ENCODE measurements at places on chromosomes 4 and X.

DNA sequence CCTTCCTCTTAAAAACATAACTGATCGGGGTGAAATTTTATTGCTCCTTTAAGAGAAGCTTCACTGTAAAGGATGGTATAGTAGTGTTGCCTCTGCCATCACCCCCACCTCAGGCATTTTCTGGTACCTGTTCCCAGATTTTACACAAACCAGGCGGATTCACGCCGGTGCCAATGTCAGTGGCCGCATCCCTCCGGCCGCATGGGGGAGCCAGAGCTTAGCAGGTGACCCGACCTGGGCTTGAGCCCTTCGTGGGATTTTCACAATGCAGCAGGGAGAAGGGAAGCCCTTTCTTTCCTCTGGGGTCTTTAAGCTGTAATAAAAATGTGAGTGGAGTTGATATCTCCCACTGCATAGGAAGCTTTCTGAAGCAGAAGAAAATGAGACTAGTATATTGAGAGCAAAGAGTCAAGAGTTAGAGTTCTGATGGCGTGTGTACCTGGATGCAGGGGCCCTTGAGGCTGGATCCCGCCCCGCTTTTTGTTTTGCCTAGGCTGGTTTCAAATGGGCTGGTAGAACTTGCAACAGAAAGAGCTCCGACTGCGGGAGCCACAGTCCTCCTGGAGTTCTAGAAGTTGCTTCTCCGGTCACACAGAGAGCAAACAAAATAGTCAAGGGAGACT lies 59.4 kb downstream of the POLR2B start:
- peak; percentile 79 for DNase-seq
- no peak overlapping the region for H3K4me3 ChIP-seq

GRCh38 chr4:140176735-140177134 lies 22.8 kb upstream of the MAML3 start:
- no peaks in the 10 kb centered on the region for H3K27me3 ChIP-seq
- H3K4me1 ChIP-seq = peaks cover 12% of the 10 kb centered on the region
- H3K27ac ChIP-seq = no peak overlapping the region
- no peak overlapping the region for H3K4me3 ChIP-seq

- H3K4me1 ChIP-seq = no peaks in the 10 kb centered on the region
- H3K36me3 ChIP-seq = no peaks in the 10 kb centered on the region
- no peak overlapping the region for H3K4me3 ChIP-seq
- no peak overlapping the region for H3K27ac ChIP-seq
- H3K27me3 ChIP-seq = no peaks in the 10 kb centered on the region
These were observed 35.6 kb downstream of the LIMCH1 start for GRCh38 chr4:41573502-41574001.

- no peak for DNase-seq
- no peaks in the 10 kb centered on the region for H3K4me1 ChIP-seq
- H3K27ac ChIP-seq = no peak overlapping the region
- H3K27me3 ChIP-seq = no peaks in the 10 kb centered on the region
These were observed 46.1 kb upstream of the TLR2 start for GRCh38 chr4:153638011-153638410.

DNA sequence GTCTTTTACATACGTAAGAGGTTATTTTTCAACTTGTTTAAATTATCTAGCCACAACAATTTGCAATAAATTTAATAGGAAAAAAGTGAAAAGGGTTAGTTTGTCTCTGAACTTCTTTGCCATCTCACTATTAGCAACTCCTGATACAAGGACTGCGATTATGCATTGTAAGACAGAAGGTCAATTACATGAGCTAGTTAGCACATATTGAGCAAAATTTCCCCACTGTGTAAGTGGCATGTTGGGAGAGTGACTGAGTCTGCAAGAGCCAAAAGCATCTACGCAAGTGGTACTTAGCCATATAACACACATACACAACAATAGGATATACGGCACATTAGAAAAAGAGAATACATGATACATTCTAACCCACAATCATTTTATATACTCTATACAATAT lies 927.2 kb downstream of the STPG2 start:
- no peaks in the 10 kb centered on the region for H3K27me3 ChIP-seq
- no peak overlapping the region for H3K4me3 ChIP-seq
- H3K27ac ChIP-seq = no peak overlapping the region

- no peaks in the 10 kb centered on the region for H3K4me1 ChIP-seq
- H3K36me3 ChIP-seq = no peaks in the 10 kb centered on the region
- DNase-seq = no peak
- no peak overlapping the region for H3K27ac ChIP-seq
These were observed 30.8 kb upstream of the PLA2G12A start for GRCh38 chr4:109760682-109761081.

- DNase-seq = no peak
- H3K36me3 ChIP-seq = no peaks in the 10 kb centered on the region
- no peak overlapping the region for H3K4me3 ChIP-seq
- no peak overlapping the region for H3K27ac ChIP-seq
- H3K4me1 ChIP-seq = no peaks in the 10 kb centered on the region
These were observed 206.2 kb upstream of the PCDH18 start for GRCh38 chr4:137738375-137738990.

DNA sequence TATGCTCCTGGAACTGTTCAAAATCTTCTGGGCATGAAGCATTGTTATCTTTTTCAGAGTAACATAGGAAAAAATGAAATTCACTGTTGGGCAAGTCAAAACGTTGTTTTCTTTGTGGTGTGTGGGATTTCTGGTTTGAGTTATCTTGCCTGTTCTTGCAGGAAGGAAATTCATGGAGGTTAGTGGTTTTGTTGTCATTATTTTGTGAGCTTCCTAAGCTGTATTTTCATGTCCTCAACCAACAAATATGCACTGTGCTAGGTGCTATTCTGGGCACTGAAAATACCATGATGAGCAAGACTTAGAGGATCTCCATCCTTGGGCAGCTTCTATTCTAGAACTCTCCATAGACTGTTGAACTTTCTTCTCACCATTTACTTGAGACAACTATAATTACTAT lies 16.9 kb downstream of the SPINK2 start:
- no peak for DNase-seq
- H3K27me3 ChIP-seq = no peaks in the 10 kb centered on the region
- H3K27ac ChIP-seq = no peak overlapping the region
- H3K36me3 ChIP-seq = peaks cover 4% of the 10 kb centered on the region
- H3K4me1 ChIP-seq = no peaks in the 10 kb centered on the region
- H3K4me3 ChIP-seq = no peak overlapping the region

DNA sequence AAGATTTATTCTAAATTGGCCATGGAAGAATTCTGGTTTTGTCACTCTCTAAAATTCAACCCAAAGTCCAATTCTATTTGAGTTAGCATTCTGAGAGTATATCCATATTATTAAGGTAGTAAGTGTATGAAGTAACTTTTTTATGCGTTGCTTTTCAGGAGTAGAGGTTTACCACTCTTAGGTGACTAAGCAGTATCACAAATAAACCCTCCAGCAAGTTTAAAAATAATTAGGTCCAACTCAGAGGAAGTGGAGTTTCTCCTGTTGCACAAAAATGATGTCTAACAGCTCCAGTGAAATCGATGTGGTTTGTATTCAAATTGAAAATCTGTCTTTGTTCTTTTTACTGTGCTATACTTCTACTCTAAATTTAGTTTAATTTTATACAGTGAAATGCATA lies 6.6 kb downstream of the SCML1 start:
- no peaks in the 10 kb centered on the region for H3K27me3 ChIP-seq
- no peak overlapping the region for H3K27ac ChIP-seq
- no peak overlapping the region for H3K4me3 ChIP-seq
- peaks cover 6% of the 10 kb centered on the region for H3K36me3 ChIP-seq
- no peak for DNase-seq
- H3K4me1 ChIP-seq = peaks cover 25% of the 10 kb centered on the region

DNA sequence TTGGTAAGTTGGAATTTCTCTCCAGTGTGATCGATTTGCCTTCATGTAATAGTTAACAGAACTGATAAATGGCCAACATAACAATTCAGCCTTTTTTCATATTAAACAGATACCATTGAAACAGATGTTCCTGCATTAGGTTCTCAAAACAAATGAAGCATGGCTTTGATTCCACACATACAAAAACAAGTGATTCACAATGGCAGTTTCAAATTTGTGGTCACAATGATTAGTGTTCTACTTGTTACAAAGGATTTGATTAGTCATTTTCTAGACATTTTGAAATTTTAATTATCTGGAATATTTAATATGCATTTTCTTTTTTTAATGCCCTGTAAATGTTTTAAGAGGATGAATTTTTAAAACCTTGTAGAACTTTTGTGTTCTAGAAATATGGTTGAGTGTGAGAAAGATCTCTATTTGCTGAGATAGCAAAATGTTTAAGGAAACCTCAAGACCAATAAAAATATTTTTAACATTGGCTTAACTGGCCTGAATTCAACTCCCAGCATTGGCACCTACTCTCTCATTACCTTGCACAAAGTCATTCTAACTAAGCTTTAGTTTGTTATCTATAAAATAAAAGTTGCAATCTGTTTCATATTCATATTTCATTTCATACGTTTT lies 18.9 kb upstream of the GLRA3 start:
- H3K4me3 ChIP-seq = no peak overlapping the region
- DNase-seq = no peak
- H3K27ac ChIP-seq = no peak overlapping the region
- H3K4me1 ChIP-seq = no peaks in the 10 kb centered on the region
- H3K36me3 ChIP-seq = no peaks in the 10 kb centered on the region
- no peaks in the 10 kb centered on the region for H3K27me3 ChIP-seq

- no peak overlapping the region for H3K27ac ChIP-seq
- no peak for DNase-seq
- peaks cover 8% of the 10 kb centered on the region for H3K4me1 ChIP-seq
- H3K4me3 ChIP-seq = no peak overlapping the region
- H3K36me3 ChIP-seq = peaks cover 13% of the 10 kb centered on the region
These were observed 98.2 kb downstream of the KLHL8 start for GRCh38 chr4:87122252-87122651.

DNA sequence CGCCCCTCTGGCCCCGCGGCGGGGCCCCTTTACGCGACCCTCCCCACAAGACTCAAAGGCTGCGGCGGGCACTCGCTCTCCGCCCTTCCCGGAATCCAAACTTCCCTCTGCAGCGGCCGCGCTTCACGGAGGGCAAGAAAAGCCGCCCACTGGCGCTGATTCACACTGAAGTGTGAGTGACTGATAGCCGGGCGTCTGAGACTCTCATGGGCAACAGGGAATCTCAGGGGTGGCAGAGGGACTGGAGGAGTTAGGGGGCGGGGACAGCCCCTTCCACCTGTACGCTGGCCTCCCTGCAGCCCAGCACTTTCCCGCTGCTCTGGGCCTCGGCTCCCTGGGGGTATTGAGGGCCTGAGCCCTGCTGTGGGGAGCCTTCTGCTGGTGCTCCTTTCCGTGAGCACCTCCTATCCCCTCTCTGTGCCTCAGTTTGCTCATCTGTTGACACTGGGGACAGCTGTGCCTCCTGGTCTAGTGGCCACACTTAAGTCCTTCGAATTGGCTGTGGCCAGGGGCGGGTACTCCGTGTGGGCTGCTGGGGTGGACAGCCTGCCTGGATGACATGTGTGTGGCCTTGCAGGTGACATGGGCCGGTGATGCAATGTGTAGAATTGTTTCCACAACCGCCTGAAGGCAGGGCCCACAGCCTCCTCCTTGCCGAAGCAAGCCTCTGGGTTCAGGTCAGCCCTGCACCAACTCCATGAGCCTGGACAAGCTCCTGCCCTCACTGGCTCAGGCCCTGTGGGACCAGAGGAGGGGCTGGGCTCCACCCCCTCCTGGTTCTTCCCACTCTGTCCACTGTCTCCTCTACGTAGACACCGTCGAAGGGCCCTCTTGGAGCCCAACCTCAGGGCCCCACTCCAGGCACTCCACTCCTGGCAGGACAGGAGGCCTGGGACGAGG lies 951 bp downstream of the SH3BP2 start:
- H3K27me3 ChIP-seq = no peaks in the 10 kb centered on the region
- peak overlapping the region; percentile 33 for H3K27ac ChIP-seq
- peaks cover 14% of the 10 kb centered on the region for H3K36me3 ChIP-seq
- H3K4me3 ChIP-seq = peak overlapping the region; percentile 58

GRCh38 chr4:141721174-141721573 lies 84.8 kb downstream of the IL15 start:
- H3K27ac ChIP-seq = no peak overlapping the region
- H3K4me1 ChIP-seq = no peaks in the 10 kb centered on the region
- no peak for DNase-seq
- H3K4me3 ChIP-seq = no peak overlapping the region

DNA sequence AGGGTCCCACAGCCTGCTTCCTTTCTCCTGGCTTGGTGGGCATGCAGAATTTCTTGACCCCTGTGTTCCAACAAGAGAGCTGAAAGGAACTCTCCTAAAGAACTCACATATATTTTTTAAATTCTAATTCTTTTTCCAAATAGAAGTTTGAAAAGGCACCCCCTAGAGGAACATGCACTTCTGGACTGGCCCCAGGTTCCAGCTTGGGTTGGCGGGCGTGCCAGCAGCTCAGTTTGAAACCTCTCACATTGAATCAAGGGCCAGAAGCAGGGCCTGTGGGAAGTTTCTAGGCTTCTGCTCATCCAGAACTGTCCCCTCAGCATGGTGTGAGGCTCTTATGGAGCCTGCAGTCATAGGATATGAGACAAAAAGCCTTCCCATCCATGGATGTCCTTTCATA lies 132.6 kb downstream of the ATG4A start:
- no peak for DNase-seq
- no peaks in the 10 kb centered on the region for H3K36me3 ChIP-seq
- no peaks in the 10 kb centered on the region for H3K27me3 ChIP-seq
- H3K4me3 ChIP-seq = no peak overlapping the region
- H3K27ac ChIP-seq = no peak overlapping the region
- H3K4me1 ChIP-seq = no peaks in the 10 kb centered on the region

- no peaks in the 10 kb centered on the region for H3K27me3 ChIP-seq
- no peaks in the 10 kb centered on the region for H3K36me3 ChIP-seq
- H3K4me3 ChIP-seq = no peak overlapping the region
- peaks cover 23% of the 10 kb centered on the region for H3K4me1 ChIP-seq
- DNase-seq = no peak
- no peak overlapping the region for H3K27ac ChIP-seq
These were observed 32.6 kb downstream of the RELL1 start for GRCh38 chr4:37653601-37654000.

DNA sequence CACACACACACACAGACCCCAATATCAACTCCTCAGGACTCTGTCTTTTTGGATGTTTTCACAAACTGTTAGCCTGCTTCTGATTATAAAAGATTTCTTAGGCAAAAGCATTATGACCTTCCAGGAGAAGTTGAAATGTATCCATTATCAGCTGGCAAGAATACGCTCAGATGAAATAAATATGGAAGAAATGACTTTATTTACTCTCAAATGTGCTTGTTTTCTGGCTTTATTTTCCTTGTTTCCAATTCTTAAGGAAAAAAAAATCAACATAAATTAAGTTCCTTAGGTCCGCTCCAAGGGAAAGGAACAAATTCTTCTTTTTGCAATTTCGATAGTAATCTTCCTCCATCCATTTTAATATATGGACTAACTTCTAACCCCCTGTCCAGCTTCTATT lies 175.6 kb upstream of the HCCS start:
- no peaks in the 10 kb centered on the region for H3K27me3 ChIP-seq
- no peak overlapping the region for H3K27ac ChIP-seq
- H3K4me3 ChIP-seq = no peak overlapping the region
- DNase-seq = no peak
- peaks cover 11% of the 10 kb centered on the region for H3K4me1 ChIP-seq

GRCh38 chr4:3508542-3508941 lies 23.7 kb downstream of the LRPAP1 start:
- H3K4me1 ChIP-seq = no peaks in the 10 kb centered on the region
- DNase-seq = no peak
- H3K27me3 ChIP-seq = no peaks in the 10 kb centered on the region
- H3K36me3 ChIP-seq = peaks cover 23% of the 10 kb centered on the region
